ENCODE measurements at places on chromosomes 7 and 10. TPM values are rescaled to one million over a fixed set of nuclear protein-coding genes. Genes with fewer than 3 reads are reported as not detected.

Gene VSTM2A
- total RNA-seq, result not detected

- DNase-seq, result peak; percentile 44
Measured at GRCh38 chr10:100148353-100149211, 37.2 kb downstream of the ERLIN1 start.

- DNase-seq, result peak; percentile 3
Measured at GRCh38 chr7:30926313-30926712, 14.7 kb downstream of the AQP1 start.

Gene CFAP43
- total RNA-seq, result 0.69 TPM

DNA sequence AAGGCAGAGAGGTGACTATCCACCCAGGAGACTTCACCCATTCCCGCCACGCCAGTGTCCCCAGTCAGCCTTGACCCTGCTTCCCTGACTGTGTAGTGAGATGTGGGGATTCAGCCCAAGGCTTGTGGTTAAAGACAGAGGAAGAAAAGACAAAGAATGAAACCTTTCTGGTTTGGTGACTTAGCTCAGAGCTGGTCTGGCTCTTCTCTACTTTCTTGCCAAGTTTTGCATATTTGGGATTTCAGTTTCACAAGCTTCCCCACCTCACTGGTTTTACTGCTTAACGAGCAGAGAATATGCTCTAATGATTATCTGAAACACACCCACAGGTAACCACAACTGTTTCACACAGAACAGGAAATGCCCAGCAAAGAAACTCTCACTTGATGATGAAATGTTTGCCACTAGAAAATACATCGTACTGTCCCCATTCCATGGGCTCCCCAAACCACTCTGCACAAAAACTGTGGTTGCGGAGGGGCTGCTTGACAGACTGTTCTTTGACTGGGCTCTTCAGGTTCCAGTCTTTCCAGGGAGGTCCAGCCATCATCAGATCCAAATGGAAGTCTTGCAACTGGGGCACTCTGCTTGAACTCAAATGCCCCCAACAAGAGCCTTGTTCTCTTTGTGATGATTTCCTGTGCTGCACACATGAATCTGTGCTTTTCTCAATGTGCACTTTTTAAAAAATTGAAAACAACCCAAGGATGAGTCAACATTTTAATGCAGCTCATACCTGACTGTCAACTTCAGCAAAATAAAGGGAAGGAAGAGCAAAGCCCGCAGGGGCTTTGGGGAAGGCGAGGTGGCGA lies 95.5 kb downstream of the CTBP2 start:
- peak; percentile 47 for DNase-seq

Gene MMP21
- total RNA-seq, result not detected

Gene AGR2
- total RNA-seq, result not detected

Gene RSPH10B2
- total RNA-seq, result 0.11 TPM

DNA sequence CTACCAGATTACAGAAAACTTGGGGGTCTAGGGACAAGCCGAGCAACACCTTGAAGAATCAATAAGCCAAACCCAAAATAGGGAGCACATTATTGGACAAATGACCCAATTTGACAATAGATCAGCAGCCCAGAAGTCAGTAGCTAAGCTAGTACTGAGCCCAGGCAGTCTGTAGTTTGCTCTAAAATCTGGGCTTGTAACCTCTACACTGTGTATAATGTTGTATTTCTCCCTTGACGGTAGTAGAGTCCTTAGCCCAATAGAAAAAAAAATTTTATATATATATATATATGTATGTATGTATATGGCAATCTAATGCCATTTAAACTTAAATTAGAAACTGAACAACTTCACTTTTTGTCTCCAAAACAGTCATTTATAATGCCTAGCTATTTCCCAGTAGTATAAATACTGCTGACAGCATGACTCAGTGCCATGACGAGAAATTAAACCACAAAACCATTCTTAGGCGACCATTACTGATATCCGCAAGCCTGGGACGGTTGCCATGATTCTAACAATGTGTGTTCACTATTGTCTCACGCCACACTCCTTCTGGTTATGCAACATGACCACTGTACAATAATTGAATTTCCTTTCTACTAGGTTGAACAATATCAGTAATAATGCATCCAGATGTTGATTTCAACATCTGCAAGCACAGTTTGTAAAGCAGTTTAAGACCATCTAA lies 110.5 kb downstream of the IPMK start:
- peak; percentile 92 for DNase-seq

GRCh38 chr7:87318741-87319140 lies 26.7 kb upstream of the CROT start:
- DNase-seq, result peak; percentile 9

Gene GJD4
- not detected for total RNA-seq

Gene PRSS37
- not detected for total RNA-seq

DNA sequence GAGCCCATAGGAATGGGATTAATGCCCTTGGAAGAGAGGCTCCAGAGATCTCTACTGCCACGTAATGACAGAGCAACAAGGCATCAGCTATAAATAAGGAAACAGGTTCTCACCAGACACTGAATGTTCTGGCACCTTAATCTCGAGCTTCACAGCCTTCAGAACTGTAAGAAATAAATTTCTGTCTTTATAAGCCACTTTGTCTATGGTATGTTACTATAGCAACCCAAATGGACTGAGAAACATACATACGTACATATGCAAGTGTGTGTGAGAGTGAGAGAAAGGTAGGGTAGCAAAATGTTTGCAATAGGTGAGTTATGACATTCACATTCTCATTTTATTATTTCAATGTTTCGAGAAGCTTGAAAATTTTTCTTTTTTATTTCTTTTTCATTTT lies 22.1 kb upstream of the HTR5A start:
- no peak for DNase-seq

Gene CLCN1
- not detected for total RNA-seq

Gene CUBN
- 1.7 TPM for total RNA-seq

DNA sequence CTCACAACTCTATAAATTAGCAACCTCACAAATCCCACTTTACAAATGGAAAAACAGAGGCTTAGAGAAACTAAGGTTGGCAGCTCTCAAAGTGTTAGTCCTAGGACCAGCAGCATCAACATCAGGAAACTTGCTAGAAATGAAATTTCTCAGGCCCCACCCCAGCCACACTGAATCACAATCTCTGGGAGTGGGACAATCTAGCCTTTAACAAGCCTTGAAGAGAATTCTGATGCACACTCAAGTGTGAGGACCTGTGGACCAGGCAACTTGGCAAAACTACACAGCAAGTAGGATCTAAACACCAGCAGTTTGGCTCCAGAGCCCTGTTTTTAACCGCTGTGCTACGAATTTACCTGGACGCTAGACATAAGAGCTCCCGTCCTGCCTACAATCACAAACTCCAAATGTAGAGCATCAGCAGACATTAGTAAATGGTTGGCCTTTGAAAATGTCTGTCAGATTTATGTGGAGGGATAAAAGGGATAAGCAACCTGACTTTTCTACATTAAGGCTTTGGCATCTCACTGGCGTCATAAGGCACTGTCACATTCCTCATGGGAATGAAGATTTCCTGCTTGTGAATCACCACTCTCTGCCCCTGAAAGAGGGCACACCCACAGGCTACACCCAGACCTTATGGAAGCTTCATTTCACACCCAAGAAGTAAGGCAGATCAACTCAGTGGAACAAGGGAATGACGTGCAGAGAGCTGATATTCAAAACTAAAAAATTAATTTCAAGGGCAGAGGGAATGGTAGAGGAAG lies 34.5 kb downstream of the PPP1R3C start:
- DNase-seq, result peak; percentile 67

Gene CYP3A7
- not detected for total RNA-seq

DNA sequence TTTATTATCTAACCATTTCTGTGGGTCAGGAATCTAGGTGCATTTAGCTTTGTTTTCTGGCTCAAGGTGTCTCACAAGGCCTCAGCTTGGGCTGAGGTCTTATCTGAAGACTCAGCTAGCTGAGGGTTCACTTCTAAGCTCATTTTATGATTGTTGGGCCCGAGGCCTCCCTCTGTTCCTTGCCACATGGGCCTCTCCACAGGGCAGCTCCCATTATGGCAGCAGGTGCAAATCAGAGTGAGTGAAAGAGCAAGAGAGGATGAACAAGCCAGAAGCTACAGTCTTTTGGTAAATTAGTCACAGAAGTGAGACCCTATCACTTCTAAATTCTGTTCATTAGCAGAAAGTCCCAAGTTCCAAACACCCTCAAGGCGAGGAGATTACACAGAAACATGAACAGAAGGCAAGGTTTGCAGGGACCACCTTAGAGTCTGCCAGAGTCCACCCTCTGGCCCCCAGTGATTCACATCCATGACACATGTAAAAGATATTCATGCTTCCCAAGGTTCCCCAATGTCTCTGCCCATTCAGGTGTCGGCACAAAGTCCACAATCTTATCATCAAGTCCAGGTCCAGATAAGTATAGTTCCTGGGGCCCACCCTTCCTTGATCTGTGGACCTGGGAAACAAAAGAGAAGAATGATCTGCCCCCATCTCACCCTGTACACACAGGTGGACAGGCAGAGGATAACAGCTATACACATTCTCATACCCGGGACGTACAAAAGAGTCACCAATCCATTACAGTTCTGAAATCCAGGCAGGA lies 23.7 kb downstream of the FIGNL1 start:
- DNase-seq, result no peak

Gene ZNF277
- 40.4 TPM for total RNA-seq

DNA sequence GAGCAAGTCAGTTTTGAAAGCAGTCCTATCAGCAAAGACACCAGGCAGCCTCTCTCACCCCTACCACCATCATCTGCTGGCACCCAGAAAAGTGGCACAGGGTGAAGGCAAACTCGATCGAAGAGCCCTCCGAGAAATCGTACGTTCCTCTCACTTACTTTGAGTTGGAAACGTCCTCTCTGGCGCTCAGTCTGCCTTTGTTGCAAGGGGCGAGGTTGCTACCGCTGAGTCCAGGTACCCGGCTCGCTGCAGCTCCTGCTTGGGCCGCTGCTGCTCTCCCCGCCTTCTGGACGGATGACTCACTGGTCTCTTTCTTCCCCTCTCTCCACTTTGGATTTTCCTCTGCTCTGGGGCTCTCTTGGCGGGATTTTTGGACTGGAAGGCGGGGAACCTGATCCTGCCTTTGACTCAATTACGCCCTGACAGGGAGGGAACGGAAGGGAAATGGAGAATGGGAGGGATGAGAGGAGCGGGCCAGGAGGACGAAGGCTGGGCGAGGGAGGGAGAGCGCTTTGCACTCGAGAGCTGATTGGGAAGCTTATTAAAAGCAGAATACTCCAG lies at the start of gene PTN:
Gene PTN (minus strand): TSS at position 453 of the 561 bp plus-strand sequence. CDS start 88,760 bp downstream, outside the sequence.
- peak; percentile 74 for DNase-seq

DNA sequence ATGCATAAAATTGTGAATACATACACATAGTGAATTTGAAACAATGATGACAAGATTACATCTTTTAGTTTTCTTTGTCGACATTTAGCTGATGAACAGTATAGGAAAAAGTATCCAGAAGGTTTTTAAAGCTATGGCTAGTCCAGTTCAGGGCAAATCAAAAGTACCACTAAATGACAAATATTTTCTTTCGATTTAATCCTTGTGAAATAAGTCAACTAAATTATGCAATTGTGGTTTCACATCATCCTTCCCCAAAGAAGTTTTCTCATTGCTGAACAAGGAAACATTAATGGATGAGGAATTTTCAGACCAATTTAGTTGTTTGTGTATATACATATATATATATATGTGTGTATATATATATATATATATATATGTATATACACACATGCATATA lies 774.0 kb downstream of the DNAJB9 start:
- no peak for DNase-seq

DNA sequence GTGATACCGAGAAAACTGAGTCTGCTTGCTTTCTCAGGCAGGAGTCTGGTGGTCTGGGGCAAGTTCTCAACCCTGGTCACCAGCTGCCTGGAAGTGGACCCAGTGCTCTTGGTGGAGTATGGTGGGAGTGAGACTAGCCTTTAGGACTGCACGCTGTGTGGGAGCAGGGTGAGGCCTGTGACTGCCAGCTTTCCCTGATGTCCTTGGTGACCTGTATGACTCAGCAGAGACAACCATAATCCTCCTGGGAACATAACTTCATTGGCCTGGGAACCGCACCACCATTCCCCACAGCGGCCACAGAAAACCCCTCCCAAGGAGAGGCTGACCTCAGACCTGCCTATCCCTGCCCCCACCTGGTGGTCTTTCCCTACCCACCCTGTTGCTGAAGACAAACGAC lies 139.5 kb upstream of the CHRM2 start:
- no peak for DNase-seq

GRCh38 chr10:49351669-49352068 lies 44.2 kb downstream of the DRGX start:
- no peak for DNase-seq

Gene TAS2R4
- 0.18 TPM for total RNA-seq

Gene PRPS1L1
- total RNA-seq, result not detected

Gene TACC2
- 15.7 TPM for total RNA-seq

Gene CD36
- not detected for total RNA-seq

DNA sequence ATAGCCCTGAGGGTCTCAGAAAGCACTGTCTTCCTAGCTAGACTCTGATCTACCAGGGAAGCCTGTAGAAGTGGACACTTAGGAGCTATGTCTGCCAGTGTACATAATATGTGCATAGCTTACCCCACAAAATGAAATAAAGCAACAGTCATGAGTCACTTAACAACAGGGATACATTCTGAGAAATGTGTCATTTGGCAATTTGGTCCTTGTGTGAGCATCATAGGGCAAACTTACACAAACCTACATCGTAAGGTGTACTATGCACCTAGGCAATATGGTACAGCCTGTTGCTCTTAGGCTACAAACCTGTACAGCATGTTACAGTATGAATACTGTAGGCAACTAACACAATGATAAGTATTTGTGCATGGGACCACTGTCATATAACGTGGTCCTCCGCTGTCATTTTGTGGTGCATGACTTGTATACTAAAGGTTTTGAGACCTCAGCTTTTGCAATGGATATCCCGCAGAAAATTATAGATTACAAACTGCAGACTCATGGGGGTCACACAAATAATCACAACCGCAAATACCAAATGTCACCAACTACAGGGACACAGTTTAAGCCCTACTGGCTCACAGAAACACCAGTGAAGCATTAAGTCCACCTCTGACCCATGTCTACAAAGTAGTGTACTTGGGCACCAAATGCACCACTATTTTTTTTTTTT lies 1.7 kb downstream of the URGCP start:
- DNase-seq, result peak; percentile 30

DNA sequence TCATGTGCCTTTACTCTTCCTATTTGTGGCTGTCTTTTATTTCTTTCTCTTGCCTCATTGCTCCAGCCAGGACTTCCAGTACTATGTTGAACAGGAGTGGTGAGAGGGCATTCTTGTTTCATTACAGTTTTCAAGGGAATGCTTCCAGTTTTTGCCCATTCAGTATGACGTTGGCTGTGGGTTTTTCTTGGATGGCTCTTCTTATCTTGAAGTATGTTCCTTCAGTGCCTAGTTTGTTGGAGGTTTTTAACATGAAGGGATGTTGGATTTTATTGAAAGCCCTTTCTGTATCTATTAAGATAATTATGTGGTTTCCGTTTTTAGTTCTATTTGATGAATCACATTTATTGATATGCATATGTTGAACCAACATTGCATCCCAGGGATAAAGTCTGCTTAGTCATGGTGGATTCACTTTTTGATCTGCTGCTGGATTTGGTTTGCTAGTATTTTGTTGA lies 96.8 kb downstream of the GLCCI1 start:
- DNase-seq, result peak; percentile 75

Gene SSC4D
- total RNA-seq, result 2.5 TPM

Gene TBC1D12
- total RNA-seq, result 8.1 TPM
